Cardiac fibroblast (primary cell): ENCODE measurements at places on chromosomes 7 and 10.

DNA sequence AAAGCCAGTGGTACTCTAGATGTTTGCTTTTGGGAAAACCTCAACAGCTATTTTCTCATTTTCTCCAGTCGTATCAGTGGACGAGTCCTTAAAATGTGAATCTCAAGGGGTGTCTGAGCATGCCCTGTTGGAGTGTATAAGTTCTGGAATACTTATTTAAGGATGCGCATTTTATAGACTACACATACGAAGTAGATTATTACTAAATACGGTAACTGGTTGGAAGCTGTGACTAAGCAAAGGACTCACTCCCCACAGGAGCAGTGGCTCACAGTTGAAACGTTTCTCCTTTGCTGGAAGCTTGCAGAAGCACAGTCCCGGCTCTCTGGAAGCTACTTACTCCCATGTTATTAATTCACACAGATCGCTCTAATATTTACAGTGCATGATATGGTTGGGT lies 90.8 kb upstream of the DNAJB6 start:
- no peak for DNase-seq

DNA sequence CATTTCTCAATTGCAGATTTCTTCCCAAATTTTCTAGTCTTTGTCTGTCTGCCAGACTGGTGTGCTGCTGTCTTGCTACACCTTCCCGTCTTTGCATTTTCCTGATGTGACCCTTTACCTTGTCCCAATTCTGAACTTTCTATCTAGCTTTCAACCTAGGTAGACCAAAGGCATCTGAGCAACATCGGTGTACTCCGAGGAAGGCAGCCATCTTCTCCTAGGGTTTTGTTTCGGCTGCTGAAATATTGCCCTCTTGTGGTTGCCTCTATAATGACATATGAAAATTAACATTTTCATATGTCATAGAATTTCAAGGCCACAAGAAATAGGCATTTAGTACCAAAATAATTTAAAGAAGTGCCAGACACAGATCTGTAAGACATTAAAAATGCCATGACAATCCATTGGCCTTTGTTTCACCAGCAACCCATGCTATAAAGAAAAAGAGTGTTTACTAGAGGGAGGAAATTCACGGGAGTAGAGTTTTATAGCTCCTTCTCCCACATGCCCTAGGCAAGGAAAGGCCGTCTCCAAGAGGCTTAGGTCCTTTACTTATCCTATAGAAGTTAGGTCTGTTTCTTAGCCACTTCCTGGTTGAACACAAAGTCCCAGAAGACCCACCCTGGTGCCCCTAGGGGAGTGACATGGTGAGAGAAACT lies 23.4 kb downstream of the OR9A2 start:
- peak; percentile 69 for DNase-seq

GRCh38 chr7:129013048-129013724 lies 41.7 kb downstream of the TNPO3 start:
- no peak for DNase-seq

- DNase-seq: no peak
Measured at GRCh38 chr7:116075351-116076145, 45.0 kb upstream of the TFEC start.

DNA sequence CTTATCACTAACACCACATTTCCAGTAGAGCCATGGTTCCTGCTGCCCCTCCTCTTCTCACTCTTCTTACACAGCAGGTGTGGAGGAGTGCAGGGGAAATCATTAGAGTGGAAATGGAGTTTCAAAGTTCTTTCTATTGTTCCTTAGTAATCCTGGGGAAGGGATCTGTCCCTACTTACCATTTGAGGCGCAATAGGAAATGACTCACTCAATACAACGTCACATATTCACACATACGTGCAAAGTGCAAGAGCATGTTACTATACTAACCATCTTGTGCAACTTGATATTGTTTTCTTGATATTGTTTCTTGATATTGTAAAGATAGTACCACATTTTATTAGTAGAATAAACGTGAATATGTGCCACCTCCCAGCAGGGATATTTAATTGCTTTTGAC lies 1010.2 kb downstream of the DNAJB9 start:
- no peak for DNase-seq

- DNase-seq: peak; percentile 29
Measured at GRCh38 chr7:99365318-99366141, 9.0 kb upstream of the ARPC1B start.

DNA sequence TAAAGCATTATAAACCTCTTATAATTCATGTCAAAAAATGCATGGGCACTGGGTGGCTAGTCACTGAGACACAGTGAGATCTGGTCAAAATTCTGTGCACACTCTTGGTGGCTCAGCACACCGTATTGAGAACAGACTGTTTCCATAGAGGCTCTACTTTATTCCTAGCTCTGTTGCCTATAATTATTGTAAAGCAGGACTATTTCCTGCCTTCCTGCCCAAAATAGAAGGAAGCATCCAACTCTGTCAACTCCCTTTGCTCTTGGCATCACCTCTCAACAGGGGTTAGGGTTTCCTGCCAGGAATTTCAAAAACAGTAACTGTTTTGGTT lies 45.1 kb downstream of the PTN start:
- DNase-seq: no peak

GRCh38 chr7:112049555-112050249 lies 156.5 kb downstream of the DOCK4 start:
- no peak for DNase-seq

DNA sequence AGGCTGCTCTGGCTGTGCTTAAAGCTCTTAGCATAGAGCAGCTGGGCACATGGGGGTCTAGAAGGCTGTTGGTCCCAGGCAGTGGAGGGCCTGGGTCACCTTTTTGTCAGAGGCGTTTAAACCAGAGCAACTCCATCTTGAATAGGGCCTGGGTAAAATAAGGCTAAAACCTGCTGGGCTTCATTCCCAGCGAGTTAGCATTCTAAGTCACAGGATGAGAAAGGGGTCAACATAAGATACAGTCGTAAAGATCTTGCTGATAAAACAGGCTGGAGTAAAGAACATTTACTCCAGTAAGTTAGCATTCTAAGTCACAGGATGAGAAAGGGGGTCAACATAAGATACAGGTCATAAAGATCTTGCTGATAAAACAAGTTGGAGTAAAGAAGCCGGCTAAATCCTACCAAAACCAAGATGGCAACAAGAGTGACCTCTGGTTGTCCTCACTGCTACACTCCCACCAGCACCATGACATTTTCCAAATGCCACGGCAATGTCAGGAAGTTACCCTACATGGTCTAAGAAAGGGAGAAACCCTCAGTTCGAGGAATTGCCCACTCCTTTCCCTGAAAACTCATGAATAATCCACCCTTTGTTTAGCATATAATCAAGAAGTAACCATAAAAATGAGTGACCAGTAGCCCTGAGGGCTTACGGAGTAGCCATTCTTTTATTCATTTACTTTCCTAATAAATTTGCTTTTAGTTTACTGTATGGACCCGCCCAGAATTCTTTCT lies 96.8 kb upstream of the PCBD1 start:
- no peak for DNase-seq

- DNase-seq: no peak
Measured at GRCh38 chr7:155237297-155237696, 60.4 kb upstream of the INSIG1 start.
